Temporal lobe (tissue), 4 donors: ENCODE measurements at places on chromosomes 11 and 22. TPM values are rescaled to one million over a fixed set of nuclear protein-coding genes. Genes with fewer than 3 reads are reported as not detected.

Gene TTC36
- total RNA-seq = 3.7 TPM

Gene ART1
- not detected for total RNA-seq

Gene E2F8
- 0.49 TPM for total RNA-seq

Gene FZD4
- 17.9 TPM for total RNA-seq

Gene OR51B4
- total RNA-seq = not detected

Gene OR6T1
- not detected for total RNA-seq

Gene ASPHD2
- total RNA-seq = 9.3 TPM

Gene CCDC179
- not detected for total RNA-seq

Gene MYEOV
- total RNA-seq = not detected

Gene OR4D10
- total RNA-seq = not detected

Gene OR52N4
- 0.25 TPM for total RNA-seq

Gene KBTBD3
- total RNA-seq = 9.1 TPM

Gene ALX4
- 0.98 TPM for total RNA-seq

Gene SPECC1L
- total RNA-seq = 36.9 TPM

Gene CLMP
- 65.9 TPM for total RNA-seq

Gene HOATZ
- 0.98 TPM for total RNA-seq

Gene CD3D
- not detected for total RNA-seq

Gene B3GAT1
- total RNA-seq = 60.2 TPM

Gene RIMBP3C
- total RNA-seq = 0.49 TPM

Gene GAL
- 0.25 TPM for total RNA-seq

Gene POTEH
- total RNA-seq = not detected

Gene GLB1L2
- 0.98 TPM for total RNA-seq

Gene SLC22A8
- total RNA-seq = 2.2 TPM

Gene OR4A16
- total RNA-seq = not detected

Gene IL10RA
- 1.2 TPM for total RNA-seq

Gene CXCR5
- not detected for total RNA-seq

Gene DSCAML1
- total RNA-seq = 9.1 TPM

Gene FBLN1
- total RNA-seq = 39.3 TPM

Gene SLC22A9
- total RNA-seq = under 0.01 TPM

Gene ART5
- not detected for total RNA-seq

Gene SLC37A2
- total RNA-seq = 1.2 TPM

Gene TAF10
- total RNA-seq = 14.0 TPM

Gene TCN2
- 11.1 TPM for total RNA-seq

Gene MIOX
- not detected for total RNA-seq

Gene CACNA1I
- 10.1 TPM for total RNA-seq

Gene TSPAN18
- total RNA-seq = 19.9 TPM

Gene SLCO2B1
- 10.3 TPM for total RNA-seq

Gene CLCF1
- total RNA-seq = not detected
